ENCODE measurements at places on chromosomes 5 and 9.

DNA sequence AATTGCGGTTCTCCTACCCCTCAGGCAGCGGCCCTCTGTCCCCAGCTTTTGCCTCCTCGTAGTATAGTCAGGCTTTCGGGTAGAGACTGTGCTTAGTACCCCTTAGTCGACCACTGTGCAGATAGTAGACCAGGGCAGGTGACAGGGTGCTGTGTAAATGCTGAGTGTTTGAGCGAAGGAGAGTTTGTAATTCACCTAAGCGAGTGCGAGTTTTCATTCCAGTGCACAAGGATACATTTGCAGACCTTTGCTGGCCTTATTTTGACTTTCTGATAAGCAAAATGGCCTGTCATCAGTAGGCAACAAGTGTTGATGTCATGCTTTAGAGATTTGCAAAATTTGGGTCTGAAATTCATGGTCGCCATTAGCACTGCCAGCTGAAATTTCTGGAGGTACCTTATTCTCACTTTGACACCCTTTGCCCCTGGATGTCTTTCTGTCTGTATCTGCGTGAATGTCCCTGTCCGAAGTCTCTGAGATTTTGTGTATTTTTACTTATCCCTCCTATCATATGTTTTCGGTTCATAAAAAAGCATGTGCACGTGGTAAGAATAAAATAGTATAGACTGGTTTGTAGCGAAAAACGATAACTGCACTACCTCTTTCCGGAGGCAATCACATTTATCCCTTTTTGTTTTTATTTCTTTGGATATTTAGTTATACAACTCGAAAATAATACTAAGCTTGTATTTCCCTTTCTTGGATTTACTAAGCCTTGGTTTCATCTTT lies 1.9 kb downstream of the LMNB1 start:
- DNase-seq, result no peak

GRCh38 chr9:84314306-84314705 lies 26.3 kb downstream of the SLC28A3 start:
- DNase-seq, result no peak

DNA sequence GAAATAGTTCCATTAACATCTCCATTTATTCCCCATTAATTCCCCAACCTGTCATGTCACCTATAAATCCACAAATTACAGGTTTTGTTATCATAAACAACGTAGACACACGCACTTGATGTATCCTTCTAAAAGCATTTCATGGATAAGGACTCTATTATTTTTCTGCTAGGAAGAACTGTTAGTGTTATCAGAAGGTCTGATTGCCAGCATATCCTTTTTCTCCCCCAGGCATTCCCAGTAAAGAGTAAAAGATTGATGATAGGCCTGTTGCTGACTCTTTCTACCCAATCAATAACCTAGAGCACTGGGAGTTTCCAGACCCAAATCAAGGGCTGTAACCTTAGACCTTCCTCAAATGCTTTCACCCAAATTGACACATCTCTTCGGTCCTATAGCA lies 60.8 kb downstream of the RFK start:
- no peak for DNase-seq

- DNase-seq, result no peak
These were observed 45.3 kb downstream of the SMARCA2 start for GRCh38 chr9:2060424-2060823.

GRCh38 chr5:144467792-144468191 lies 297.1 kb downstream of the KCTD16 start:
- no peak for DNase-seq

GRCh38 chr9:31030741-31031202 lies 1353.7 kb upstream of the ACO1 start:
- no peak for DNase-seq

- no peak for DNase-seq
These were observed 35.5 kb upstream of the LRRC14B start for GRCh38 chr5:155651-156410.

GRCh38 chr9:136051837-136052471 lies 43.1 kb downstream of the NACC2 start:
- DNase-seq, result no peak

GRCh38 chr9:16315720-16316119 lies 554.8 kb downstream of the BNC2 start:
- DNase-seq, result no peak

DNA sequence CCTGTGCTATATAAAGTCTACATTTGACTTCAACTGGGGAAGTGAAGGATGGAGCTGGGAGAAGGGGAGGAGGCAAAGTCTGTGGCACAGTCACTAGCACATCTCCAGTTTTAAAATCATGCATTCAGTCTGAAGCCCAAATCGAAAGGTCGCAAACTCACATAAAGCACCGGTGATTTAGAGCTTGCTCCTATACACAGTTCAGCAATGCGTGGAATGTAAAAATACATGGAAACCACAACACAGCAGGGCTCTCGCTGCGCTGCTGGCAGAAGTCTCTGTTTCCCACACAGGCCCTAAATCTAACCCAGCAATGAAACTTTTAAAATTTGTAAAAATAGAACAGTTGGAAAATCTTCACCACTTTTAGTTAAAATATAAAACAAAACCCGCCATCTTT lies 68.2 kb downstream of the EBF1 start:
- no peak for DNase-seq

DNA sequence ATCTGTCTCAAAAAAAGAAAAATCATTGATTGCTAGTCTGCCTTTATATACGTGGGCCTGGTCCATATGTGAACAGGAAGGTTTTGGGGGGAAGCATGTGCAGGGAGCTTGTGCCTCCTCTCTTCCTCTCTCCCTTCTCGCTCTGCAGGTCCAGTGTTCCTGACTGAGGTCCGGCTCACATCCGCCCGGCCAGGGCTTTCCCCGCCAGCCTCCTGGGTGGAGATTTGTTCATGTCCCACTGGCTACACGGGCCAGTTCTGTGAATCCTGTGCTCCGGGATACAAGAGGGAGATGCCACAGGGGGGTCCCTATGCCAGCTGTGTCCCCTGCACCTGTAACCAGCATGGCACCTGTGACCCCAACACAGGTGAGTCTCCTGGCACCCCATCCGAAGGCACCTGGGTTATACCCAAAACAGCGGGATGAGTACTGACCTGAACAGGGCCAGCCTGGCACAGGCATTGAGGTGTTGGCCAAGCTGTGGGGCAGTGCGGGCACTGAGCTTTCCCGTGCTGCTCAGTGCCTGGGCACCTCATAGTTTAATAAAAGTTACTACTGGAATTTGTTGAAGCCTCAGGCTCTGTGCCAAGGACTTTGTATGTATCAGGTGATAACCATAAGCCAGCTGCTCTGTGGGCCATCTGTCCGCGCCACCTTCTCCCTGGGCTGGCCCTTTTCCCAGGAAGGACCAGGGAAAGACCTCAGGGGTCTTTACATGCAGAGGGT lies 39.4 kb upstream of the AIF1L start:
- DNase-seq, result no peak

GRCh38 chr9:69432623-69433022 lies 107.6 kb downstream of the ENTREP1 start:
- no peak for DNase-seq

- no peak for DNase-seq
These were observed 30.0 kb downstream of the RNF130 start for GRCh38 chr5:180041301-180042274.

- DNase-seq, result no peak
These were observed 17.0 kb downstream of the BTF3 start for GRCh38 chr5:73515232-73515631.

GRCh38 chr5:66513130-66513529 lies 83.1 kb upstream of the MAST4 start:
- no peak for DNase-seq

DNA sequence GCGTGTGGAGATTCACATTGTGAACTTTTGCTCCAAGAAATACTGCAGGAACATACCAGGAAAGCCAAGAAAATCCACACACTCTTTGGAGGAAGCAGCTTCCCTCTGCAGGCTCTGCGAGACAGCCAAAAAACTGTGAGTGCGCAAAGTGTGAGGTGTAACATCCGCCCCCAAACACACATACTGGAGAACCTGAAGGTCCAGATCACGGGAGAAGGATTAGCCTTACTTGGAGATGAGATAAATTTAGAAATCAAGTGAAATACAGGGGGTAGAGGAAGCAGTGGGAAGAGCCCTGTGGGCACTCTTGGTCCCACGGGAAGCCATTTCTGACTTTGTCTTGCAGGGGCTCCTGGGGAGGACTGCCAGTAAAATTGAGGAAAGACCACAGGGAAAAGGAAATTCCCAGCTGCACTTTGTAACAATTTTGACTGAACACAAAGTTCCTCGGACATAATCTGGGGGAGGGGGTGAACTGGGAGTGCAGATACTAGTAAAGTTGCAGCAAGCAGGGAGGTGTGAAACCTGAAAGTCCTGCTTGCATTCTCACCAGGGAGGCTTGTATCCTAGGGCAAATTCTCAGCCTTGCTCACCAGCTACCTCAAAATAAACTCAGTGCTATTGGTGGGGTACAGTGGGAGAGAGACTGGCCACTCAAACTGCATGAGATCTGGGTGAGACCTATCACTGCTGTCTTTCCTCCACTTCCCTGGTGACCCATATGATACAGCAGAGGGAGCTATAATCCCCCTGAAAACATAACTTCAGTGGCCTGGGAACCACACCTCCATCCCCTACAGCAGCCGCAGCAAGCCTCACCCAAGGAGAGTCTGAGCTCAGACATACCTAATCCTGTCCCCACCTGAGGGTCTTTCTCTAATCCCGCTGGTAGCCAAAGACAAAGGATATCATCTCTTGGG lies 109.1 kb downstream of the ALDH1A1 start:
- DNase-seq, result no peak

GRCh38 chr5:10399839-10400238 lies 41.8 kb upstream of the ROPN1L start:
- DNase-seq, result no peak

DNA sequence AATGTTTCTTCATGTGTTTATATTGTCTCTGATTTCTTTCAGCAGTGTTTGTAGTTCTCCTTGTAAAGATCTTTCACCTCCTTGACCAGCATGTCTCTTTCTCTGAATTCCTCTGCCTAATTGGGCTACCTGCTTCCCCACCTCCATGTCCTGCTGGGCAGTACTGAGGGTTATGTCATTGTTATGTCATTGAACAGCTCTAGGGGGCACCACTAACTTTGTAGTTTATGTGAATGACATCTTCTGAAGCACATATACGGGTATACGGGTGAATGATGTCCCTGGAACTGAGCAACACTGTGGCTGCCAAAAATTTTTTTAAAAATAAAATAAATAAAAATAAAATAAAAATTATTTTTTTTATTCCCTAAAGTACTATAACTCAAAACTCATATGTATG lies 16.9 kb upstream of the SNCAIP start:
- DNase-seq, result no peak

GRCh38 chr9:81492710-81493447 lies 196.5 kb downstream of the TLE1 start:
- no peak for DNase-seq

- DNase-seq, result no peak
These were observed 119.0 kb downstream of the PIK3R1 start for GRCh38 chr5:68334553-68334886.

DNA sequence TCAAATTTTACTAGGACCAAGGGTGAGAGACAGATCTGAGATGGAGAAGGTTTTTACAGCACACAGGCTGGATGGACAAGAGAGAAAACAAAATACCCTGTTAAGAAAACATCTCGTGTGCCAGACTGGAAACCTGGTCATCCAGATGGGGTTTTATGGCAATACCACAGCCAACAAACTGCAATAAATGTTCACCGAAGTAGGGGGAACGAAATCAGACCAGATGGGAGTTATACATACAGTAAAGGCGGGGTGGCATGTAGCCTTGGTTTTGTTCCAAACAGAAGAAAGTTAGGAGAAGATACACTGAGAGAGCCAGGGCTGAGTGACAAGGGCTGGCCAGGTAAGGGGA lies 63.3 kb downstream of the DCP2 start:
- no peak for DNase-seq

DNA sequence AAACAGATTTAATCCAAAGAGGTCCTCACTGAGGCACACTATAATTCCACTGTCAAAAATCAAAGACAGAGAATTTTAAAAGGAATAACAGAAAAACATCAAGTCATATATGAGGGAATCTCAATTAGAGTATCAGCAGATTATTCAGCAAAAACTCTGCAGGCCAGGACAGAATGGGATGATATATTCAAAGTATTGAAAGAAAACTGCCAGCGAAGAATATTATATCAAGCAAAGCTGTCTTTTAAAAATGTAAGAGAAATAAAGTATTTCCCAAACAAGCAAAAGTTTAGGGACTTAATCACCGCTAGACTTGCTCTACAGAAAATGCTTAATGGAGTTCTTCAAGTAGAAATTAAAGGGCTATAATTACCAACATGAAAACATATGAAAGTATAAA lies 15.7 kb upstream of the OR2Y1 start:
- no peak for DNase-seq

DNA sequence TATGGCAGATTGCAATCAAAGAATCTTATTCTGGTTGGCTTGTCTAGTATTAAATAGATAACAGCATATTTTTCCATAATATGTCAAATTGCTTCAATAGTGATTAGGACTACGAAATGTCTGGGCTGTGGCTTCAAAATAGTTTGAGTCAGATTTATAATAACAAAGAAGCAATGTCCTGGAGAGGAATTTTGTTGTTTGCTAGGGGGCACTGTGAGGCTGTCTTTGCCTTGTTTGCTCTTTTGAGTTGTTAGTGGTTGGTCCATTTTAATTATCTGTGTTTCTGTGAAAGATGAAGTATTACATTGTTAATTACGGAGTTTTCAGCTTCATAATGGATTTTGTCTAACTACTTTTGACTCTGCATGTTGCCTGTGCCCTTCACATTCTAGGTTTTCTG lies 713.6 kb downstream of the TLE4 start:
- DNase-seq, result no peak

DNA sequence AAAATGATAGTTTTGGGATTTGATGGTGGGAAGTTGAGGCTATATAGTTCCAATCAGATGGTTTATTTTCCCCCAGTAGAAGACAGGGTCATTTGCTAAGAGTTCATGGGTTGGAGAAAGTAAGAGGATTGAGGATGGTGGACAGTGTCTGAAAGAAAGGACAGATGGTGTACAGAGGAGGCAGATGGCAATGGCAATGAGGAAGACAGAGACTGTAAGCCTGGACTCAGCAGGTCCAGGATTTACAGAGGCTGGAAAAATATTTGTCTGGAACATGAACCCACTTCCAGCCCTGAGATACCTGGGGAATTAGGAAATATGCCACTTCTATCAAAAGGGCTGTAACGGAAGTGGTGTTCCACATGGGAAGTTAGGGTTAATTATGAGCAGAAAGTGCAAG lies 84.5 kb downstream of the PCSK1 start:
- no peak for DNase-seq

DNA sequence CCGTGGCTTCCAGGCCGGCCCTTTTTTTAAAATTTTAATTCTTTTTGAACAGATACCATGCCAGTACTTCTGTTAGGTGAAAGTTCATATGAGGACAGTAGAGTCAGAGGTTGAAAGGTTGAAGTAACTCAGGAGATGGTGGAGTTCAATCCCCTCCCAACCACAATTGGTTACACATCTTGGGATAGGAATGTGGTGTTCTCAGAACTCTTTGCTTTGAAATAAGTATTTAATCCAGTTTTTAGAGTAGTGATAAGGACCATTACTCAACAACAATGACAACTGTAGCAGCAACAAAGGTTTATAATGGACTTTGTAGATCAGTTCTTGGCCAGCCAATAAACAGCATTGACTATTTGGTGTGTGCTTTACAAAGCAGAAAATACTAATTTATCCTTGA lies 116.0 kb downstream of the ARHGAP26 start:
- no peak for DNase-seq

GRCh38 chr5:88140396-88140855 lies 128.2 kb downstream of the TMEM161B start:
- no peak for DNase-seq
